ENCODE measurements at places on chromosomes 5 and 9.

- peak; percentile 59 for DNase-seq
Measured at GRCh38 chr9:93119953-93120845, 13.9 kb downstream of the NINJ1 start.

DNA sequence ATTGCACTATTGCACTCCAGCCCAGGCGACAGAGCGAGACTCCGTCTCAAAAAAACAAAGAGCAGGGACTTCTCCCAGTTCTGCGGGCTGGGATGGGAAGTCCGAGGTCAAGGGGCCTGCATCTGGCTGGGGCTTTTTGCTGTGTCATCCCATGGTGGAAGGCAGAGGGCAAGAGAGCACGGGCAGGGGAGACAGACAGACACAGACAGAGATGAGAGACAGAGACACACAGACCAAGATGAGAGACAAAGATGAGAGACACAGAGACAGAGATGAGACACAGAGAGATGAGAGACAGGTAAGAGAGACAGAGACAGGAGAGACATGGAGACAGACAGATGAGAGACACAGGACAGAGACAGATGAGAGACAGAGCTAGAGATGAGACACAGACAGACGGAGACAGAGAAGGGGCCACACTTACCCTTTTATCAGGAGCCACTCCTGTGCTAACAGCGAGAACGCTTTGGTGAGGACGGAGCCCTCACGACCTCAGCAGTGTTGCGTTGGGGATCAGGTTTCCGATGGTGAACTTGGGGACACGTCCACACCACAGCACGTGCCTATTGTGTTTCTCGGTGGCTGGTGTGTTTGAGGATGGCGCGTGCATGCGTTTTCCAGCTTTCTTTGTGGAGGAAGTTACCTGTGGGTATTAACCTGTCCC, 8.9 kb upstream of the TOR4A start:
- DNase-seq, result no peak

- no peak for DNase-seq
Measured at GRCh38 chr9:126945682-126946081, 31.1 kb downstream of the RALGPS1 start.

DNA sequence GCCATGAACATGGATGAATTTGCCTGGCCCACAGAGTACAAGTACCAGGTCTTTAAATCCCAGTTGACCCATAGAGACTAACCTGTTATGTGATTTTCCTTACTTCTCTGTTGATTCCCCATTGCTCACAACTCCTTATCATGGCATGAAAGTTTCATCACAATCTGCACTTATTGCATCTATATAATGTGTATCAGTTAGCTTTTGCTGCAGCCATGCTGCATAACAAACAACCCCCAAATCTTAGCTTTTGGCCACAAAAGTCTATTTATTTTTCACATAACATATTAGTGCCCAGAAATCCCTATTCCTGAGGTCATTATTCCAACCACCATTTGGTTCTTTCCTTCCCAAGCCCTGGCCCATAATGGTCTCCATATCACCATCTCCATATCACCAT, 3.7 kb downstream of the GGTA1 start:
- no peak for DNase-seq

DNA sequence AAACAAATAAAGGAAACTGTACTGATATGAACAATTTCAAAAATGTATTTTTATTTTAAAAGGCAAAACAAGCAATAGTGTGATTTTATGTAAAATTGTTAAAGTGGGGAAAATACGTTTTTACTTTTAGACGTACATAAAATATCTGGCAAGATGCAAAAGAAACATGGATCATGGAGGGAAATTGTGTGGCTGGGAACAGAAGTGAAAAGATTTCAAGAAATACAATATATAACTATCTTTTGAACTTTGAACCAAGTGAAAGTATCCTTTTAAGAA, 1.5 kb upstream of the ZNF367 start:
- DNase-seq, result no peak

- no peak for DNase-seq
Measured at GRCh38 chr9:133429214-133429613, 7.0 kb downstream of the ADAMTS13 start.

Measured in CD4-positive, alpha-beta T cell treated with Interleukin-4 for 1 hour (primary cell).